Fibroblast of skin of abdomen (primary cell): ENCODE measurements at places on chromosomes 13 and 19.

DNA sequence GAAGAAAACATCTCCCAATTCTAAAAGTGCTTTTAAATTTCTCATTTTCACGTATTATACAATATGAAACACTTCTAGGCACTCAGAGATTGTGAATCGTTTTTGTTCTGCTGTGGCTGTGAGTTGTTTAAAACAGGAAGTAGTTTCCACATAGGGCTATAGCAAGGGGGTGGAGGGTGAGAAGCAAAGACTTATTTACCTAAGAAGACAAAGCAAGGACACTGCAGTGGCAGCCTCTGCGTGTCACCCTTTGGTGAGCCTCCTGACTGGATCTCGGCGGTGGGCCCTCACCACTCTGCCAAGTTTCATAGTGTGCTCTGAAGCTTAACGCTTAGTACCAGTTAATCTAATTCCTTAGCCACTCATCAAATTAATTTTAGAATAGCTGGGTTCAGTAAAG is 56.8 kb downstream of the TNFSF13B start:
- DNase-seq = no peak

DNA sequence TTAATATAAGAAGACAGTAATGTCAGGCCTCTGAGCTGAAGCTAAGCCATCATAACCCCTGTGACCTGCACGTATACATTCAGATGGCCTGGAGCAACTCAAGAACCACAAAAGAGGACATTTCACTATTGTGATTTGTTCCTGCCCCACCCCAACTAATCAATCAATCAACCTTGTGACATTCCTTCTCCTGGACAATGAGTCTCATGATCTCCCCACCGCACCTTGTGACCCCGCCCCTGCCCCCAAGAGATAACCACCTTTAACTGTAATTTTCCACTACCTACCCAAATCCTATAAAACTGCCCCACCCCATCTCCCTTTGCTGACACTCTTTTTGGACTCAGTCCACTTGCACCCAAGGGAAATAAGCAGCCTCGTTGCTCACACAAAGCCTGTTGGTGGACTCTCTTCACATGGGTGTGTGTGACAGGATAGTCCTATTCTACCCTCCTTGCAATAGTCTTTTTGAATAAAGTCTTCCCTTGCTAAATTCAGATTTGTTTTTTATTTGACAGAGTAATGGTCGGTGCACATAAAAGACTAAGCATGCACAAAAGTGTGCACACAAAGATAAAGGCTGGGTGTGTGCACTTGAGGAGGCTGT is 14.0 kb downstream of the CD70 start:
- no peak for DNase-seq

GRCh38 chr19:48239582-48240141 is 16.1 kb downstream of the CARD8 start:
- no peak for DNase-seq

- no peak for DNase-seq
Measured at GRCh38 chr13:102236830-102237229, 165.0 kb downstream of the FGF14 start.

GRCh38 chr19:8069096-8069973 is 16.8 kb downstream of the CCL25 start:
- DNase-seq = no peak

GRCh38 chr19:35231956-35232645 is 3.6 kb upstream of the FAM187B start:
- no peak for DNase-seq

DNA sequence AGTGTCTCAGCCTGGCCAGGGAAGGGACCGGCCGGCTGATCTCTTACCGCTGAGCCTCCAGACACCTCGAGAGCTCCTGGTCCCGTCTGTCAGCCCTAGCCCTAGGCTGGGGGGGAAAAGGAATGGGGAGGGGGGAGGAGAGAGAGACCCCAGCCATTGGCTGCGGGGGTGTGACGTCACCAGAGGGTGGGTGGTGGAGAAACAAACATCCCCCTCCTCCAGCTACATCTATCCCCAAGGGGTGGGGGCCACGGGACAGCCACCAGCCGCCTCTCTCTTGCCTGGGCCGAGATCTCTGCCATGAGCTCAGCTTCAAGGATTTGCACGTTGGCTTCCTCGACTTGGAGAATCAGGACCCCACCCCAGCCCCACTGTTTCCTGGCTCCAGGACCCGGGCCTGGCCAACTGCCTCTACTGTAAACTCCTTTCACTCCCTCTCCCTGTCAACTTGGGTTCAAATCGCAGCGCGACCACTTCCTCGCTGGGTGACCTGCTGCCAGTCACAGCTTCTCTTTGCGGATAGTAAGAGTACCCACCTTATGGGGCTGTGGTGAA is at the start of gene PRX:
TSS of gene PRX (minus strand) at position 88 of the 555 bp plus-strand sequence. CDS start 5,446 bp downstream, outside the sequence.
- no peak for DNase-seq

DNA sequence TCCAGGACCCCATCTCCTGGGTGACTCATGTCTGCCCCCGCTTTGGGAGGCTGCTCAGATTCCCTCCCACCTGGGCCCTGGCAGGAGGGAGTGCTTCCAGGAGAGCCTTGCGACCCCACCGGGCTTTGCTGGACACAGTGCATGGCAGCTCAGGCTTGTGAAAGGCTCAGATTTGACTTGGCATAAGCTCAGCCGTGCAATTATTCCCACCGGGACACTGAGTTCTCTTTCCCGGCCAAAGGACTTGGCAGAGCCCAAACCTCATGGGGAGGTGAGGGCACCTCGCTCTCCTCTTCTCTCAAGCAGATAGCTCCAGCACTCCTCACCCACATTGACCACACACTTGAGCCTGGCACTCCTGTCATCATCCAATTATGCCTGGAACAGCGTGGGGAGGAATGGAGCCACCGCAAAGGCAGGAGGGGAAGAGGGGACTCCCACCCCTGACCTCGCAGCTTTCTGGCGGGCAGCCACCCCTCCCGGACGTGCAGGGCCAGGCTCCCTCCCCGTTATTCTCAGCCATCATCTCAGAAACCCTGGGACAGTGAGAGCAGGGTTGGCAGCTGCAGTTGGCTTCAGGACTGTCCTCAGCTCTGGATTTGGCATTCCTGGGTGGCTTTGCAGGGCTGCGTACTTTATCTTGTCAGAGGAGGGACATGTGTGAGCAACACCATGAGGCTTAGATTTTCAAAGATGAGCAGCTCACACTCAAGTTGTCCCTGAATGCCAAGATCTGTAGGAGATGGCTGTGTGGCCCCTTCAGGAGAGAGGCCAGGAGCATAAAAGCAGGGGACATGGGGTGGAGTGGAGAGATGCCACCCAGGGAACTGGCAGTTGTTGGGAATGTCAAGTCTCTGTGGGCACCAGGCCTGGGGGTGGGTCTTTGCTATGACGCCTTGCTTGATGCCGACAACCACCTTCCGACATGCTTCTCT is 306.2 kb downstream of the TEX29 start:
- no peak for DNase-seq

- no peak for DNase-seq
Measured at GRCh38 chr19:17721821-17722220, 2.5 kb downstream of the MAP1S start.

GRCh38 chr13:35810321-35810720 is 320.9 kb downstream of the DCLK1 start:
- DNase-seq = no peak

GRCh38 chr13:25675060-25675459 is 303.3 kb downstream of the ATP8A2 start:
- no peak for DNase-seq

GRCh38 chr19:38819231-38819920 is 6.6 kb upstream of the LGALS4 start:
- no peak for DNase-seq

GRCh38 chr13:47215736-47216135 is 318.9 kb upstream of the HTR2A start:
- peak; percentile 90 for DNase-seq
